Transverse colon (tissue), 4 donors: ENCODE measurements at places on chromosomes 16 and 17. TPM values are rescaled to one million over a fixed set of nuclear protein-coding genes. Genes with fewer than 3 reads are reported as not detected.
A peak's percentile ranks its signal among the peaks of the same experiment; 100 is the strongest.

Gene EPX
- total RNA-seq, result not detected

Gene GAST
- not detected for total RNA-seq

Gene KRTAP4-6
- not detected for total RNA-seq

Gene ODAD4
- 0.32 TPM for total RNA-seq

Gene GPRC5C
- 62.5 TPM for total RNA-seq

GRCh38 chr16:79278506-79278905, 322.0 kb downstream of the MAF start:
- peak; percentile 44 for DNase-seq

DNA sequence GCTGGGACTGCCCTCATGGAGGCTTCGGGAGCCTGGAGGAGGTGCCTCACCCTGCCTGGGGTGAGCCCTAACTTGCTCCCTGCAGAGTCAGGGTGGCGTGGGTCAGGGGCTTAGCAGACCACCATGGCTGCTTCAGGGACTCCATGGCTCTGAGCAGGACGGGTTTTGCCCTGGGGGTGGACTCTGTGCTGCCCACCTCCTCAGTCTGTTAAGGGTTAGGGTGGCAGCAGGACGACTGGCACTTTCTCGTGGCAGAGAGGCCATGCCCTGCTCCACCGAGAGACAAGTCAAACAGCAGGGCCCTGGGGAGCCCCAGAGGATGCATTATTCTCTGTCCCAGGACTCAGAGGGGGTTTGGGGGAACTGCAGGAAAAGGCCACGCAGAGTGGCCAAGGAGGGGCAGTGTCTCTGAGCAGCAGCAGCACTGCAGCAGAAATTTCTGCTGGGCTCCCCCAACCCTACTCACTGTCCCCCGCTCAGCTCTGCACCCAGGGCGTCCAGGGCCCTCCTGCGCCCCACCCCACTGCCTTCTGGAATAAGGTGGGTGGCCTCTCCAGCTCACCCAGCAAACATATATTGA, 1.8 kb upstream of the PRSS22 start:
- DNase-seq, result no peak

GRCh38 chr16:85536073-85536410, 77.1 kb upstream of the GSE1 start:
- DNase-seq, result no peak

DNA sequence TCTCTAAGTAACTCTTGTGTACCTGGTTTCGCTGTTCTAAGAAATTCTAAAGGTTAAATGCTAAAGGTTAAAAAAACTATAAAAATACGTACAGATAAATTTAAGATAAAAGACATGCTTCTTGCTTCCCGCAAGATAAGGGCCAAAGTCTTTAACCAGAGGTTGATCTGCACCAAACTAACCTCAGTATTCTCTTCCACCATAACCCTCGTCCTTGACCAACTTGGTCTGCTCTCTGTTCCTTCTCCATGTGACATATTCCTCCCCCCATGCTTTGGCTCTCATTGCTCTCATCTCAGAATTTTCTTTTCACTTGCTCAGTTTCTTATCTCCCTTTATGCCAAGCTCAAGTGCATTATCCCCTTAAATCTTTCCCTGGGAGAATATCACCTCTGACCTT, 330.5 kb upstream of the ZFHX3 start:
- DNase-seq, result no peak

- peak; percentile 44 for DNase-seq
Observed at GRCh38 chr16:28264656-28265055, 27.7 kb upstream of the SBK1 start.
